Dorsolateral prefrontal cortex (tissue), 122 donors: ENCODE measurements at places on chromosomes 13 and 19.

GRCh38 chr13:99119656-99120055 is 81.0 kb upstream of the UBAC2 start:
- DNase-seq = no peak

DNA sequence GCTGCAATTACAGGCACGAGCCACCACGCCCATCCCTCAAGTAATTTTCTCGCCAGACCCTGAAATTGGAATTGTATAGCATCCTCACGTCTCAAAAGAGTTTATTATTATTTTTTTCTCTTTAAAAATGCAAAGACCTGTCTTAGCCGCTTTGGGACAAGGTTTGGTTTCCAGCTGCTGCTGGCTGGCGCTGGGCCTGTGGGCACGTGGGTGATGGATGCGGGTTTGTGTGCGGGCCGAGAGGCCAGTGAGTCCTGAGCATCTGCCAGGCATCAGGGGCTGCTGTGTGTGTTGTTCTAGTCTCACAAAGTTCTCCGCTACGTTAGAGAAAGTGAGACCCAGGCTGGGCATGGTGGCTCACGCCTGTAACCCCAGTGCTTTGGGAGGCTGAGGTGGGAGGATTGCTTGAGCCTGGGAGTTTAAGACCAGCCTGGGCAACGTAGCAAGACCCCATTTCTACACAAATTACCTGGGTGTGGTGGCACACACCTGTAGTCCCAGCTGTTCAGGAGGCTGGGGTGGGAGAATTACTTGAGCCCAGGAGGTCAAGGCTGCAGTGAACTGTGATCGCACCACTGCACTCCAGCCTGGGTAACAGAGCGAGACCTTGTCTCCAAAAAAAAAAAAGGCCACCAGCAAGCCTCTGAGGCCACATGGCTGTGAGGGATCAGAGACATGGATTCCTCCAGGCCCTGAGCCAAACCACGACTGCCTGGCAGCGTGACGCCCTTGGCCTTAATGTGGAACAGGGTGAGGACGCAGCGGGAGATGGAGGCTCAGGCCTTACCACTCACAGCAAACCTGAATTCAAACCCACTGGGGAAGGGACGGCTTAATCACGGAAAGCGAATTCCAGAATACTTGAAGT is 4.7 kb upstream of the TMPRSS9 start:
- no peak for DNase-seq

DNA sequence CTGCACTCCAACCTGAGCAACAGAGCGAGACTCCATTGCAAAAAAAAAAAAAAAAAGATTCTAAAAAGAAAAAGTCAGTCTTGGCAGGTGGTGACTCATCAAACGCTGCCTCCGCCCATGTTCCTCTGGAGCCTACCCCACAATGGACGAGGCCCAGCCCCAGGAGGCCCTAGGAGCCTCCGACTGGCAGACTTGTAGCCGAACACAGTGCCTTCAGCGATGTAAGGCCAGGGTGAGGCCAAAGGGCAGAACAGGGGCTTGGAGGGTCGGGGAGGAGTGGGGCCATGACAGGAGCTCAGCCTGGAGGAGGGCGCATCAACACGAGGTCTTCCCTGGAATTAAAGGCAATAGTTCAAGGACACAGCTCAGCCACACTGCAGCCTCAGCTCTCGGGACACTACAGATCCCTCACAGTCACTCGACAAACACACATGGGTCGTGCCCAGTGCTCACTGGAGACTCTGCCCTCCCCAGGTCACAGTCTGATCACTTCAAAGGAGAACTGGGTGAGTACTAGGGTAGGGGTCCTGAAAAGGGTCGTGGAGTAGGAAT is 5.1 kb downstream of the USE1 start:
- no peak for DNase-seq

DNA sequence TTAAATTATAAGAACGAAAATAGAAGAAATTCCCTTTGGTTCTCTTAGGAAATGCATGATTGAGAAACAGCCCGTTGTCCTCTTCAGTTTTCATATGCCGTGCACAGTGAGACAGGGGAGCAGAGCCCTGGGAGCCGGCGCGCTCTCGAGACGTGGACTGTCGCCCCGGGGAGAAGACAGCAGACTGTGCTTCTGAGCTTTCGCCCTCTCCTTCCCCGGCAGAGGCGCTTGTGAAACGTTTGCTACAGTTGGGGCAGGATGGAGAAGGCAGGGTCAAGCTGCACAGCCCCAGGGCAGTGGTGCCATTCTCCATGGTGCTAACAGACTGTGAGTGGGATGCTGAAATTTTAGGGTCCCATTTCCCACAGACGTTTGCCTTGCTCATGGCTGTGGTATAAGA is 192.2 kb upstream of the KL start:
- no peak for DNase-seq

DNA sequence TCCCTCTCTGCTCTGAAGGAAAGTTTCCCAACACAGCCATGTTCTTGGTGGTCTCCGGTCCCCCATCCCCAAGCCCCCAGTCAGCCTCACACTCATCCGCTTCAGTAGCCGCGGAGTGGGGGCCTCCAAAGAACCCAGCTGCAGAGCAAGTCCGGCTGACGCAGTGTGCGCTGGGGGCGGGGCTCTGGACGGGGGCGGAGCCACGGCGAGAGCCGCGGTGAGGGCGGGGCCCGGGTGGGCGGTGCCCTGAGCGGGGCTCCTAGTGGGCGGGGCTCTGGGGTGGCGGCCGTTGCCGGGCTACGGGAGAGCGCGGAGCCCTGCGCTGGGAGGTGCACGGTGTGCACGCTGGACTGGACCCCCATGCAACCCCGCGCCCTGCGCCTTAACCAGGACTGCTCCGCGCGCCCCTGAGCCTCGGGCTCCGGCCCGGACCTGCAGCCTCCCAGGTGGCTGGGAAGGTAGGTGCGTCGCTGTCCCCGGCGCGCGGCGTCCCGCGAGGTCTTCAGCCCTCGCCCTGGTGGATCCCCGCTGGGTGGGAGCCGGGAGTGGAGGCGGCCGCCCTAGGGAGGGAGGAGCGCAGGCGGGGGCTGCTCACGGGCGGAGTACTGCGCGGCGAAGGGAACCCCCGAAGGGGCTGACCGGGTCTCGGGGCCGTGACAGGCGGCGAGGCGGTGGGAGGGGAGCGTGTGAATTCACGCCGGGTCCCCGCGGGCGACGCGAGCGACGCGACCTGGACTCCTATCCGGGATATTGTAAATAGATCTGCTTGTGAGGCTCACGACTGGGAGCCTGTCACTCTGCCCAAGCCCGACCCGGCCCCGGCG is 9.1 kb downstream of the TNFRSF19 start:
- peak; percentile 92 for DNase-seq

- no peak for DNase-seq
Observed at GRCh38 chr13:110265341-110265681, 41.6 kb downstream of the COL4A1 start.
